ENCODE measurements at places on chromosomes 6 and 20.
A peak's percentile ranks its signal among the peaks of the same experiment; 100 is the strongest.

- no peak for DNase-seq
These were observed 175.0 kb downstream of the HAO1 start for GRCh38 chr20:7765221-7765620.

GRCh38 chr20:10710991-10711775 is 37.4 kb upstream of the JAG1 start:
- DNase-seq: no peak

DNA sequence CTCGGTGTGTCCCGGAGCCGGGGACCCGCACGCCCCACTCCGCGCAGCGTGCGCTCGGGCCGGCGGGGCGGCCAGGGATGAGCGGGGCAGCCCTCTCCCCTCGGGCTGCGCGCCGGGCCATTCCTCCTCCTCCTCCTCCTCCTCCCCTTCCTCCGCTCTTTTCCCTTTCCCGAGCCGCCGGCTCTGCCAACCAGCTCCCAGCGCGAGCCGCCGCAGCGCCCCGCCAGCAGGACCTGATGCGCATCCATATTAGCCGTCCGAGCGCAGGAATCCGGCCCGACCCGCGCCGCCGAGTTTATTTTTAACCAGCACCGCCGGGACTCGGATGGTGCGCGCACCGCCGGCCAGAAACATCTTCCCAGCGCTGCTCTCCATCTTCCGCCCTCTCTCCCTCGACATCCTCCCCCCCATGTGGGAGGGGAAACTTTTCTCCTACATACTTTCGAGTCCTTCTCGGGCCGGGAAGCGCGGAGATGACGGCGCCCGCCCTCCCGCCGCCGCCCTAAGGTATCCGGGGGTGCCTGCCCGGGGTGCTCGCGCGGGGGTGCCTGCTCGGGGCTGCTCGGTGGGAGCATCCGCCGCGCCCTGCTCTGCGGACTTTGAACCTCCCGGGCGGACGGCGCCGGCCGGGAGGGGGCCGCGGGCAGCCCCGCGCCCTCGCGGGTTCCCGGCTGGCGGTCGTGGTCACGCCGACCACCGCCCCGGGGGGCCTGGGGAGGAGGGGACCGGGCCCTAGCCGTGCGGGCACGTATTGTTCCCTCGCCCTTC is 619 bp downstream of the RREB1 start:
- peak; percentile 31 for DNase-seq

DNA sequence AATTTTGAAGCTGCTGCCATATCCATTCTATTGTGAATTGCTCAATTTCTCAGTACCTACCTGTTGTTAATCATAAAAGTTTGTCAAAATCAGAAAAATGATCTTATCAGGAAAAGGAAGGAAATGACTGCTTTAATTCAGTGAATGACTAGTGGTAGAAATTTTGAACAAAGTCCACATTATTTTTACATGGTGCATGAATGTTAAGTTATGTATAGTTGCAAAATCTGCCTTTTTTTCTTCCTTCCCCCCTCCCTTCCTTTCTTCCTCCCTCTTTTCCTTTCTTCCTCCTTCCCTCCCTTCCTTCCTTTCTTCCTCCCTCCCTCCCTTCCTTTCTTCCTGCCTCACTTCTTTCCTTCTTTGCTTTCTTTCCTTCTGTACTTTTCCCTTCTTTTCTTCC is 127.1 kb upstream of the TSHZ2 start:
- no peak for DNase-seq

GRCh38 chr6:39494998-39495397 is 172.5 kb upstream of the KCNK16 start:
- DNase-seq: no peak

DNA sequence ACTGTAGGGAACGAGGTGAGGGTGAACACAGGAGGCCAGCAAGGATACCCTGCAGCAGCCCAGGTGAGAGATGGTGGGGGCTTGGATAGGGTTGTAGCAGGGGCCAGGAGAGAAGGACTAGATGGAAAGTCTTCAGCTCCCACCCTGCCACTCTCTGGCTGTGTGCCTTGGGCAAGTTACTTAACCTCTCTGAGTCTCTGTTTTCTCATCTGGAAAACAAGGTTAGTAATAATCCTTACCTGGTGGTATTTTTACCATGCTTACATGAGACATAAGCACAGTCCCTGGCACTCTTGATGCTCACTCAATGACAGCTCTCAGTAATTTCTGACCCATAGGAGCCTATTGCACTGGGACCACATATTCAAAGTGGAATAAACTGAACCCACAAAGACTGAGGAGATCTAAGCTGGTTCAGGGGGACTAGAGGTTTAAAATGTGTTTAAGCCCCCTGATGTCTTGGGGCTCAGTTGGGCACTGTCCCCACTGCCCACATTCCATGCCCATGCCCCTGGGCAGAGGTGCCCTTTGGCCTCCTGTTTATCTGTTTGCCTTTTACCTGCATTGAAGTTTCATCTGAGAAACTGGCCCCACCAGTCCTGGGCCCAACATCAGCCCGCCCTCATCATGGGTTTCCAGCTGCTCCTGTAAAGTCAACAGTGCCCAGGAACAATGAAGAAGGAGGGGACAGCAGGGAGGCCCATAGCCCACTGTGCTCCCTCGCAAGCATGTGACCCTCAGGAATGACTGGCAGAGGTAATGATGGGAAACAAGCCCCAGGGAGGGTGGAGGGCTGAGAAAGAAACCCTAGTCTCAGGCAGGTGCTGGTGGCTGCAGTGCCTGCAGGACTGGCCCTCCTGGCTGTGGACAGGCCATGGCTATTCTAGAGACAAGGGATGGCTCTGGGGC is 104.0 kb downstream of the VEGFA start:
- DNase-seq: no peak

- DNase-seq: no peak
These were observed 43.5 kb downstream of the ANKRD60 start for GRCh38 chr20:58184984-58185383.

GRCh38 chr20:42553374-42553773 is 636.3 kb downstream of the PTPRT start:
- no peak for DNase-seq

- no peak for DNase-seq
These were observed 20.3 kb downstream of the TTPAL start for GRCh38 chr20:44495802-44496481.

DNA sequence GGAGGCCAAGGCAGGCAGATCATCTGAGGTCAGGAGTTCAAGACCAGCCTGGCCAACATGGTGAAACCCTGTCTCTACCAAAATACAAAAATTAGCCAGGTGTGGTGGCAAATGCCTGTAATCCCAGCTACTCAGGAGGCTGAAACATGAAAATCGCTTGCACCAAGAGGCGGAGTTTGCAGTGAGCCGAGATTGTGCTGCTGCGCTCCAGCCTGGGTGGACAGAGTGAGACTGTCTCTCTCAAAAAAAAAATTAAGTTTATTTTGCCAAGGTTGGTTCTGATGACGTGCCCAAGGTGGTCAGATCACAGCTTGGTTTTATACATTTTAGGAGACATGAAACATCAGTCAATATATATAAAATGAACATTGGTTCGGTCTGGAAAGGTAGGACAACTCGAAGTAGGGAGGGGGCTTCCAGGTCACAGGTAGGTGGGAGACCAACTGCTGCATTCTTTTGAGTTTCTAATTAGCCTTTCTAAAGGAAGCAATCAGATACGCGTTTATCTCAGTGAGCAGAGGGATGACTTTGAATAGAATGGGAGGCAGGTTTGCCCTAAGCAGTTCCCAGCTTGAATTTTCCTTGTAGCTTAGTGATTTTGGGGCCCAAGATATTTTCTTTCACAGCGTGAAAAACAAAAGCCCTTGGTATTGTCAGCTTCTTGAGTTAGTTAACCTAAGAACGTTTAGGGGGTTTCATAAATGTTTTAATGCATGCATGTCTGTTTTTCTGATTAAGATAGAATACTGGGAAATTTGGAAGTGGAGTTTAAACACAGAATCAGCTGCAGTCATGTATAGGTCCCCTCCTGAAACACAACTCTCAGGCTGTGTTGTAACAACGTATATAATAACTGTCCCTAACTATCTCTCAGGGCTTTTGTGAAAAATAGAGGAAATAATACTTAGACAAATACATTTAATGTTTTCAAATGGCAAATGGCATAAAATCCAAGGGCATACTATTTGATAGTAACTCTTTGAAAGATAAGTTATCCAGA is 16.7 kb downstream of the ACOT13 start:
- no peak for DNase-seq

- no peak for DNase-seq
These were observed 79.0 kb upstream of the B3GAT2 start for GRCh38 chr6:71035871-71036270.

- DNase-seq: no peak
These were observed 182.5 kb downstream of the CDC5L start for GRCh38 chr6:44569931-44570385.

- DNase-seq: no peak
These were observed 12.2 kb downstream of the TCFL5 start for GRCh38 chr20:62849431-62849830.

Data from activated T-cell treated with anti-CD3 and anti-CD28 coated beads, Interleukin-2, amount 50 U/mL, for 4 hours (primary cell).